ENCODE measurements at places on chromosomes 13 and 19.
A peak's percentile ranks its signal among the peaks of the same experiment; 100 is the strongest.

- DNase-seq: no peak
Observed at GRCh38 chr19:6213696-6214641, 65.8 kb downstream of the MLLT1 start.

DNA sequence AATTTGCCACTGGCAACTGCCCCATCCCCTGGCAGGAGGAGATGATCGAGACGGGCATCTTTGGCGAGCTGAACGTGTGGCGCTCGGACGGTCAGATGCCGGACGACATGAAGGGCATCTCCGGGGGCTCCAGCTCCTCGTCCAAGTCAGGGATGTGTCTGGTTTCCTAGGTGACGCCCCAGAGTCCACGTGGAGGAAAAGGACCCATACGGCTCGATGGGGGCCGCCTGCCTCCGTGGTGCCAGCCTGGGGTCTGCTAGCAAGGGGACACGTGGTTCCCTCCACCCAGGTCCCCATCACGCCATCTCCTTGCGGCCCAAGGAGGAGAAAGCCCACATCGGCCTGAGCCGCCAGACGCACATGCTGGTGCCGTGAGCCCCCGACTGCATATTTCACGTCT lies 23.8 kb upstream of the TMEM255B start:
- no peak for DNase-seq

DNA sequence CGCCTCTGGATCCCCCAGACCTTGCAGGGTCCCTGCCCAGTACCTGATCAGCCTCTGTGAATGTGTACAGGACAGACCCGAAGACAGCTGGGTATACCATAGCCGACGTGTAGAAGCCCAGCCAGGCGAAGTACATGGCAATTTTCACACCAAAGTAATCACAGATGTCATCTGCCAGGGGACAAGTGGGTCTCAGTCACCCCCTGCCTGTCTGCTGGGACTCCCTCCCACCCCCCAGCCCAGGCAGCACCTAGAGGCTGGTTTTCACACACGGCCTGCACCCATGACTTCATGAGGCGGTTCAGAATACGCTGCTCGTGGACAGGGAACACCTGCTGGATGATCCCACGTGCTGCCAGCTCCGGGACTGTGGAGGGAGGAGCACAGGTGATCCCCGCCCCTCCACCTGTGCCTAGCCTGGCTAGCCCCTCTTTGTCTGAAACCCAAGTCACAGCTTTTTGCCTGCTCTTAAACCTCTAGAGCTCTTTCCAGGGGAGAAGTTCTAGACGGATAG lies 3.6 kb downstream of the ANO8 start:
- no peak for DNase-seq

DNA sequence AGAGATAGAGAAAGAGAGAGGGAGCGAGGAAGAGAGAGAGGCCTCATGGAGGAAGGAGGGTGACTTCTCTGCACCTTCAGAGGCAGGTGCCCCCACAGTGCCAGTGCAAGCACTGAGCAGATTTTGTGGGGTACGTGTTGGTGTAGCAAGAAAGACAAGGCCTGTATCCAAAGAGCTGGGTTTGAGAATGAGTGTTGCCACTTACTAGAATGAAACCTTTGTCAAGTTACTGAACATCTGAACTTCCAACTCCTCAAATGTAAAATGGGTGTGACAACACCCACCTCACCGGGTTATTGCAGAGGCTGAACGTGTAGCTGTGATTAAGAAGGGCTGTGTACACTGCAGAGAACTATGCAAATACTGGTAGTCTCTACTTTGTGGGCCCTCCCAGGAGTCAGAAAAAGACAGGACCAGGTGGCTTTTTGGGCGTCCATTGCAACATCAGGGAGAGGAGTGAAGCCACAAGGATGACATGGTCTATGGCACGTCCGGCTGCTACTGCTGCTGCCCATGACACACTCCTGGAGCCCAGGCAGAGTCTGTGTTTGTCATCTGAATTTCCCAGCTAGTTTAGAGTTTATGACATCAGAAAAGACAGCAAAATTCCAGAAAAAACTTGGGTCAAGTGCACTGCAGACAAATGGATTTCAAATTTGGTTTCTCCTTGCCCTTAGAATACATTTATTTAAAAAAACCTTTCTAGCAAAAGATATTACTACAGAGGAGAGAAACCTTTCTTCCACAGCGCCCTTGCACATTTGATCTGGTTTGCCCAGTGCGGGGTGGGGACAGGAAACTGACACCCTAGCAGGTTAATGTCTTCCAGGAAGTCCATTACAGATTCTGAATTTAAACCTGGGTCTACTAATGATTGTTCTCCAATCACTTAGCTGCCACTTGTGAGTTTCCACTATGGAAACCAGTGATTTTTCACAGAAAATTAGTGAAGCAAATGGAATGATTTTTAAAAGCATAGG lies 54.0 kb upstream of the ATP12A start:
- peak; percentile 53 for DNase-seq

GRCh38 chr19:13138916-13139198 lies 11.3 kb downstream of the STX10 start:
- DNase-seq: no peak

- DNase-seq: no peak
Observed at GRCh38 chr13:106526738-106527444, 8.6 kb downstream of the EFNB2 start.

DNA sequence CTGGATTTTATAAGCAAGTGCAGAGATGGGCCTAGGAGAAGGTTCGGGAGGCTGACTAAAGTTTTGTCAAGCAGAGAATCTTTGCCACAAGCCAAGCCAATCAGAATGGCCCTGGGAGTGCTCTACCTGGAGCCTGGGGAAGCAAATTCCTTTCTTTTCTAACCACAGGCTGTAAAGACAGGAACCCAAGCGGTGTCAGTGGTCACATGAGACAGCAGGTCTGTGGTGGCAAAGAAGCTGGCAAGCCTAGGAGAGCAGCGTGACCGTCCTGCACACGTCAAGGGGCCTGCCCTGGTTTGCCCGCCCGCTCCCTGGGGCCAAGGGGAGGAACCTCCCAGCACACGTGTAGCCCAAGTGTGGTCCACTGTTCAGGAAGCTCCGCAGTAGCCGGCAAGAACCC lies 90.8 kb downstream of the IPO5 start:
- no peak for DNase-seq

- no peak for DNase-seq
Observed at GRCh38 chr13:111953546-111954178, 113.3 kb upstream of the SOX1 start.

- no peak for DNase-seq
Observed at GRCh38 chr13:25281935-25282332, 5.4 kb downstream of the MTMR6 start.

DNA sequence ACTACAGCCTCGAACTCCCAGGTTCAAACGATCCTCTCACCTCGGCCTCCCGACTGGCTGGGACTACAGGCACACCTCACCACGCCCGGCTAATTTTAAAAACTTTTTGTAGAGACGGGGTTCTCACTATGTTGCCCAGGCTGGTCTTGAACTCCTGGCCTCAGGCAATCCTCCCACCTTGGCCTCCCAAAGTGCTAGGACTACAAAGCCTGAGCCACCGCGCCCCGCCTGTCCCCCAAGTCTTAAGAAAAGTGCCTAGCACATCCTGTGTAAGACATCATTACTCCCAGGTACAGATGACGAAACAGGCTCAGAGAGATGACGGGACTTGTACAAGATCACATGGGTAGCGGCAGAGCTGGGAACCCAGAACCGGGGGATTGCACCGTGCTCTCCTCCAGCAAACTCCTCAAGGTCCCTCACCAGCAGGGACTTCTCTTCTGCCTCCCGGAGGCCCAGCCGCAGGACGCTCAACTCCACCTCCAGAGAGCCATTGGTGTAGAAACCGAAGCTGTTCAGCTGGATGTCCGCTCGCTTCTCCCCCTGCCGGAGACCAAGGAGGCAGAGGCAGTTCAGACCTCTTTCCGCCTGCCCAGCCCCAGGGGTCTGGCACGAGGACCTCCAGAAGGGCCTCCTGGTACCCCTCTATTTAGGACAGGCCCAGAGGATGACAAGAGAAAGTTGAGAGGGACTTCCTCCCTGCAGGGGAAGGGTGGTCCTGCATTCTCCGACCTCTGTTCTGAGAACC lies 1.0 kb downstream of the GPR108 start:
- peak; percentile 92 for DNase-seq

DNA sequence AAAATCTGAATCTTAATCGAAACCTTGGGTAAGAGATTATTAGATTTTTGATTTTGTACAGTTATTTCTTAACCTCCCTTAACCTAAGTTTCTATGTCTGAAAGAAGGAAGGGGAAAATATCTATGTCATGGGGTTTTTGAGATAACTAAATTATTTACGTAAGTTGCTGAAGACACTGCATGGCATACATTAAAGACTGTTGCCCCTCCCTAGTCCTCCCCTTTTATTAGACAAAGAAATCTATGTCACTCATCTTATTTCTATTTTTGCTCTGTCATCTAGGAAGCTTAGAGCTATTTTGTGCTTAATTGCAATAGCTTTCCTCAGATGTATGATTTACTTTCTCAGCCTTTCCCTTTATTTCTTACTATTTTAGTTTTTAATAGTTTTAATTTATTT lies 15.0 kb downstream of the COG6 start:
- no peak for DNase-seq

- DNase-seq: peak; percentile 59
Observed at GRCh38 chr19:50332244-50333038, 3.3 kb upstream of the KCNC3 start.

DNA sequence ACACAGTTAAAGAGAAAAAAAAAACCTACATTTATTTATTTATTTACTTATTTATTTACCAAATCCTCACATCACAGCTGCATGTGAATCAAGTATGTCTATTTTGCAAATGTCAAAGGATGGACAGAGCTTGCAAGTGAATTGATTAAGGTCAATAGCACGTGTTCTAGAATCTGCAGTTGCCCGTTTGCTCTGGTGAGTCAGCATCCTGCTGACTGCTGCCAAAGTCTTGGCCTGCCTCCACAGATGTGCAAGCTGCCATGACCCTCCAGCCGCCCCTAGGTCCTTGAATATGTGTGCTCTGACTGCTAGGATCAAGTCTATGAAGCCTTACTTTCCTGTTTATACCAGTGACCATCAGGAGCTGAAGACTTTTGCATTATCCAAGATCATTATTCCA lies 320.6 kb downstream of the GPC5 start:
- no peak for DNase-seq

- no peak for DNase-seq
Observed at GRCh38 chr13:41500511-41500910, 43.2 kb downstream of the RGCC start.

GRCh38 chr13:51048616-51049015 lies 62.5 kb downstream of the C13orf42 start:
- DNase-seq: no peak

DNA sequence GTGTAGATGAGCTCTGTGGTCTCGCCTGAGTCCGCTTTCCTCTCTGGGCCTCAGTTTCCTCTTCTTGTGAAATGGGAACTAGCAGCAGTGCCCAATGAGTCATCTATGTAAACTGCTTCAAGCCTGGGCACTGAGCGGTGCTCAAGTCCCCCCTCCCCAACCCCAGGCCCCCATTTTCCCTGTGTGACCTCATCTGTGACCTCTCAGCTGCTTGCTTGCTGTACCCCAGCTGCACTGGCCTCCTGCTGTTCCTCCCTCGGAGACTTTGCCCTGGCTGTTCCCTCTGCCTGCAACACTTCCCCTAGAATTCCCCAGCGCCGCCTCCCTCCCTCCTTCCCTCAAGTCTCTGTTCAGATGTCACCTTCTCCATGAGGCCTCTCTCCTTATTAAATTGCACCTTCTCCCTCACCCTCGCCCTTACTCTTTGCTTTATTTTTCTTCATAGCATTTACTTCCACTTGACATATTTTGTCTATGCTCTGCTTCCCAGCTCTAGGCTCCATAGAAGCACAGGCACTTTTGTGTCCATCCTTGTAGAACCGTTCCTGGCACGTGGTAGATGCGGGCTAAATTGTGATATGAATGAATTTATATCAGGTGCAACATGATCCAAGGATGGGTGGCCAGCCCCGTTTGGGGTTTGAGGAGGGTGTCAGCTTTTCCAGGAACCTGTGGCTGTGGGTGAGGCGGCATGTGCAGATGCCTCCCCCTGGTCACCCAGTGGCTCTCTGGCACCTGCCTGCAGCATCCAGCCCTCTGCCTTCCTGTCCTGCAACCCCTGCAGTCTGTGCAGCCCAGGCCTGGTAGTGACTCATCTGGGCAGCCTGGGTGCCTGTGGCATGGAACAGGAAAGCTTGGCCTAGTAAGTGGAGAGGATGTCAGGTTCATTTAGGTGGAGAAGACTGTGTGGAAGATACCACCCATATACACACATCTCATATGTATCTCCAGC lies 26.3 kb downstream of the SIPA1L3 start:
- DNase-seq: peak; percentile 14
